ENCODE measurements at places on chromosomes 1 and 21.

- no peak for DNase-seq
Observed at GRCh38 chr1:2248127-2248826, 20.2 kb downstream of the SKI start.

GRCh38 chr1:46199233-46199749 lies 1.1 kb upstream of the POMGNT1 start:
- DNase-seq: no peak

DNA sequence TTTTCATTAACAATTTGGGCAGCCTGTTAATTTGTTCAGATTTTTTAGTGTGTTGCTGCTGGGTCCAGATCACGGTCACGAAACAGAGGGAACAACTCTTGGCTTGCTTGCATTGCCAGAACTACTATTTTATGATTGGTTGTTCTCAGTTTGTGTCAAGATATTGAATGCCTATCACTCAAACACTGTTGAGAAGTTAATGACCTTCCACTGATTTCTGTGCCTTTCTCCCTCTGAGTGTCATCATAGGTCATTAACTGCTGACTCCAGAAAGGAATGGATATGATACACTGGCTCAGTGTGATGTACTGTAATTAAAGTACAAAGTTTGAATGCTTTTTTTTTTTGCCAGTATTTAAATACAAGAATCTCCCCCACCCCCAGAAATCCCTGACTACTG lies 9.2 kb downstream of the CHODL start:
- no peak for DNase-seq

- peak; percentile 57 for DNase-seq
Observed at GRCh38 chr1:119611701-119612113, 36.4 kb downstream of the ZNF697 start.

DNA sequence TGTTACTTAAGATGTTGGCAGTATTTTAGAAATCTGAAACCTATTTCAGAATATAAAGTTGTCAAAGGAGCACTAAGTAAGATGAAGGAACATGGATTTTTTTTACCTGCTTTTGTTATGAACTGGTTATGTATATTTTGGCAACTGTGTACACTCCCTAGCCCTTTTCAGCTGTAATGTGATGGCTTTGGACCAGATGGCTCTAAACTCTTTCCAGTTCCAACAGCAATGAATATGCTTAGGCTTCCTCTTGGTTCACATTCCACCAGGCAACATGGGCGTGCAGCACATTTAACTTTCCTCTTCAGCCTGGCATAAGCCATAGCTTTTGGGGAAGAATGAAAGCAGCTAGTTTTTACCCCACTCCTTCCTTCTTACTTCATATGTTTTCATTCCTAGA lies 95.6 kb upstream of the ADAMTS5 start:
- no peak for DNase-seq

- no peak for DNase-seq
Observed at GRCh38 chr21:37627561-37627960, 261.0 kb downstream of the DYRK1A start.

DNA sequence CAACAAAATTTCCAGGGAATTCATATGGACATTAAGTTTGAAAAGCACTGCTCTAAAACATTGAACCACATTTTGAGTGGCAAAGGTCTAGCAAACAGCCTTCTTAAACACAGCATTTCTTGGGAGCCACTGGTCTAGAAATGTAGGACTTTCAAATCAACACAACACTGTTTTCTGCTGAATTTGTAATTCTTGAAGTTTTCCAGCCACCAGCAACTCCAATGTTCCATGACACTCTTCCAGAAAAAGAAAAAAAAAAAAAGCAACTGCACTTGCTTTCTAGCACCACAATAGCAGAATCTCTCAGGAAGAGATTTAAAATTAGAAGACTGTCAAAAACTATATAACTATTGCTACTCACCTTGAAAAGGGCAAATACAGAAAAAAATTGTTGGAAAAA lies 4.5 kb downstream of the SYDE2 start:
- no peak for DNase-seq

GRCh38 chr21:17542371-17543011 lies 29.6 kb downstream of the CXADR start:
- no peak for DNase-seq

- no peak for DNase-seq
Observed at GRCh38 chr1:43253173-43253572, 16.6 kb upstream of the TMEM125 start.

- peak; percentile 80 for DNase-seq
Observed at GRCh38 chr1:94045465-94046056, 75.4 kb downstream of the ABCA4 start.

DNA sequence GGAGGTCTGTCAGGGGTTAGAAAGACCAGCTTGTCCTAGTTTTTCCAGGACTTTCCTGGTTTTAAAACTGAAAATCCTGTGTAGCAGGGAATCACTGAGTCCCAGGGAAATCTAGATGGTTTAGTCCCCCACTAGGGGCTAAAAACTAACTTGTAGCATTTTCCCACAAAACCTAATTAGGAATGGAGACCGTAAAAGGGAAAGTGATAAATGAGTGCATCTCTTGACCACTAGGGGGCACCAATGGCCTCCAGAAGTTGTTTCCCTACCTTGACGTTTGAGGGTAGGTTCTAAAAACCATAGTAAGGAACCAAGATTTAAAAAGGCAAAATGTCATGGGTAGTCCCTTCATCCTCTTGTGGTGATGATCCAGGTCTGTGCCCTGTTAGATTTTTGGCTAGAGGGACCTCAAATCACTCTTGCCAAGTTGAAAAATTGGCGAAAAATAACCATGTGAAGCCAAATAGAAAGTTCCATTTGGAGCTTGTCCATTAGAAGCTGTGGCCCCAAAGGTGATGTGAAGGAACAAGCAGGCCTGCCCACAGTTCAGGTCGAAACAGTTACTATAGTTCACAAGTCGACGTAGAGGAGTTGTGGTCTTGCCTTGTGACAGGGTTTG lies 24.5 kb downstream of the CLIC6 start:
- DNase-seq: no peak

DNA sequence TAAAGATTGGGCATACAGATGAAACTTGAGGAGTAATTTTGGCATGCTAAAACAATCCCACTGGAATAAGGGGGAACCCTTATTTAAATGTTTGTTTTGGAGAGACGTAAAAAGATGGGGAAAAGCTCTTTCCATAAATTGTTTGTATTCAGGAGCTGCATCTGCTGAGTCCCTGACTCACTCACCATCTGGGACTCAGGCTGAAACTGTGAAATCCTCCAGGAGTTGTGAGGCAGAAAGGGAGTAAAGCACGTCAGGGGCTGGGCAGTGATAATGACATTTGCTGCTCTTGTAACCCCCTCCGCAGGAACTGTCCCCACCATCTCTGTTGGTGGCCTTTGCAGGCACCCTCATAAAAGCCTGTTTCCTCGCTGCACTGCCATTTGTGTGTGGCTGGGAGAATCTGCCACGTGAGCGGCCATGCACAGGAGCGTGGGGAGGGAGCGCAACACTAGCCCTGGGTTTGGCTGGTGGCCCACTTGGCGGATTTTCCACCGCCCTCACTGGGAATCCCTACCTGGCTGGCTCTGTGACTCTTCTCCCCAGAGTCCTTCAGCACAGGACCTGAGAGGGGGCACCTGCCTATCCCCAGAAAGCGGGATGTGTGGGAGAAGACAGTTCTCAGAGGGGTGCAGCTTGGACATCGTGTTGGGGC lies 45.3 kb downstream of the ZSCAN20 start:
- DNase-seq: no peak

GRCh38 chr1:54995835-54996234 lies 2.9 kb upstream of the BSND start:
- no peak for DNase-seq

DNA sequence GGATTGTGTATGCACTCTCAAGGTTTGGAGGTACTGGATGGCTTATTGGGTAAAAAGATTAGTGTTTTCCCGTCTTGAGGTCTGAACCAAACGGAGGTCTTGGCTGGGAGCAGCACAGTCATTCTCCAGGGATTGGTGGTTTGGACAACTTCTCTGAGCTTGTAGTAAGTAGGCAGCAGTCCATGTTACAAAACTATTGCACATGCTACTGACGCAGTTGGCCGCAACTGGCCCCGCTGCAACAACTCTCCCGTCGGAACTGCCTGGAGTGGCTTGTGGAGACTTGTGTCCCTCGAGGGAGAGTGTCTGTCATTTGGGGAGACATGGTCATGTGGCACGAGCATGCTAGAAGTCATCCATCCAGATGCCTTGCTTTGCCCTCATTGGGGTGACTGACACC lies 276.0 kb downstream of the TM2D1 start:
- peak; percentile 81 for DNase-seq

DNA sequence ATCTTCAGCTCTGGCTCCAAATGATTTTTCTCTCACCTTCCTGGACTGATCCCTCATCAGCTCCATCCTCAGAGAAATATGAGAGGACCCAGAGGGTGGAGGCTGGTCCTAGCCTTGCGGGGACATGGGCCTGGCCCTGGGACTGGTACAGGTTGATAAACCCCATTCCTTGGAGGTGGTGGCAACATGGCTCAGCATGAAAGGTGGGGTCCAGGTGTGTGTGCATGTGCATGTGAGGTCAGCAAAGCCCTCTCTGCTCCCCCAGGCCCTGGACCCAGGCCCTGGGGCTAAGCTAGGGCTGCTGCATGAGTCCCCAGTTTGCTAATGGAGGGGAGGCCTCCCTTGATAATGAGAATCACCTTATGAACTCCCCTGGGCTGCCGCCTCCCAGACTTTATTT lies 363.1 kb downstream of the MATN1 start:
- DNase-seq: no peak

DNA sequence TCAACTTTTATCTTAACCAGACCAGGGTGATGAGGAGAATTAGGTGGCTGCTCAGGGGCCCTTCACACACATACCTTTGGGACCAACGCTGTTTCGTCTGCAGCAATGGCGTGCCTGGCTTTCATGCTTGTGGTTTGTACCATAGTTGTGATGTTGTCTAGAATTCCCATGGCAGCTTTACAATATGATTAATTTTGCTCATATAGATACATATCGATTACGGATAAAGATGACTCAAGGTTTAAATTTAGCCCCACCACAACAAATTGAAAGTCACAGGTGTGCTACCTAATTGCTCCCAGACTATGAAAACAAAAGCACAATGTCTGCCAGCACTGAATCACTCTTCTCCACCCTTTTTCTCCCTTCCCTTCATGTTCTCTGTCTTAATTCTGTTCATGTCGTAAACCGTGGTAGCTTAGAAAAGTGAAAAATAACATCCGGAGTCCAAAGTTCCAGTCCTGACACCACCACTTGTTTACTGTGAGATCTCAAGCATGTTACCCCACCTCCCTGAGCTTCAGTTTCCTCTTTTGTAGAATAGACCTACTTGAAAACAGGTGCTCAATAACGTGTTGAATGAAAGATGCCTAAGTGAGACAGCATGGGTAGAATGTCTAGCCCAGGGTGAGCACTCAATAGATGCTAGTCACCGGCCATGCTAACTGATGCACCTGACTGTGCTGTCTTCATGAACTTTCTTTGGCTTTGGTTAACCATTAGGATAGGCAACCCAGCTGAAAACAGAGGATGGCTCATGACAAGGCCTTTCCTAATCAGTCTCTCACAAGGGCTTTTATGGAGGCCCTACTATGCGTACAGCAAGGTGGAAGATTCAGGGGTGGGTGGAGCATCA lies 22.1 kb upstream of the JUN start:
- DNase-seq: no peak

Data from uterus (tissue), 4 donors.